Activated CD8-positive, alpha-beta memory T cell treated with anti-CD3 and anti-CD28 coated beads for 24 hours (primary cell): ENCODE measurements at places on chromosomes 6 and 20.

- DNase-seq, result no peak
Measured at GRCh38 chr6:98514073-98514720, 320.2 kb upstream of the POU3F2 start.

DNA sequence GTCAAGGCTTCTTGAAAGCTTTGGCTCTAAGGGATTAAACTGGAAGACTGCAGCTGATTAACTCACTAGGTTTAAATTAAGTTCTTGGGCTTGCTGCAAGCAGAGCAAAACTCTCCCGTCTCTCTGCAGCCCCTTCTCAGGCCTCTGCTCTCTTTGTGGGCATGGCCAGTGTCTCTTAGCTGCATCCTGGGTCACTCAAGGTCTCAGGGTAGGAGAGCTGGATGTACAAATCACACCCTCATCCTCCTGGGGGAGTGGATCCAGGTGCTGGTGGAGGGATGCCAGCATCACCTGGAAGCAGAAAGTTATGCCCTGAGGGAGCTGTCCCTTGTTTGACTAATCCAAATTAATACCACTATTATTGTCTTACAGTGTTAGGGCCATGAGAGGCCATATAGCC lies 35.8 kb downstream of the GCM1 start:
- DNase-seq, result no peak

DNA sequence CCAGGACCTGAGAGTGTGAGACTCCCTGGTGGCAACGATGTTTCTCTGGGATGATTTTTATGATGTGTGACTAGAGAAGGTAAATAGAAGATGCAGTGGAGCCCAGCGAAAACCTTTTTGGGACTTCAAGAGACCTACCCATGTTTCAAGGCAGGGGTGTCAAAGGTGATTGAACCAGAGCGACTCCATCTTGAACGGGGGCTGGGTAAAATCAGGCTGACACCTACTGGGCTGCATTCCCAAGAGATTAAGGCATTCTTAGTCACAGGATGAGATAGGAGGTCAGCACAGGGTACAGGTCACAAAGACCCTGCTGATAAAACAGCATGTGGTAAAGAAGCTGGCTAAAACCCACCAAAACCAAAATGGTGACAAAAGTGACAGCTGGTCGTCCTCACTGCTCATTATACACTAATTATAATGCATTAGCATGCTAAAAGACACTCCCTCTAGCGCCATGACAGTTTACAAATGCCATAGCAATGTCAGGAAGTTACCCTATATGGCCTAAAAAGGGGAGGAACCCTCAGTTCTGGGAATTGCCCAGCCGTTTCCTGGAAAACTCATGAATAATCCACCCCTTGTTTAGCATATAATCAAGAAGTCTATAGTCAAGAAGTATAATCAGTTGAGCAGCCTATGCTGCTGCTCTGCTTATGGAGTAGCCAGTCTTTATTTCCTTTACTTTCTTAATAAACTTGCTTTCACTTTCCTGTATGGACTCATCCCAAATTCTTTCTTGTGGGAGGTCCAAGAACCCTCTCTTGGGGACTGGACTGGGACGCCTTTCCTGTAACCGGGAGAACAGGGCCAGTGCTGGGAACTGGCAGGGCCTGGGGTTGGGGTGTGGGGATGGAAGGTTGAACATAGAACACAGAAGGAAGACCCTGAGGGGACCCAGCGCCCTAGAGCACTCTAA lies 526.4 kb downstream of the QKI start:
- DNase-seq, result no peak

DNA sequence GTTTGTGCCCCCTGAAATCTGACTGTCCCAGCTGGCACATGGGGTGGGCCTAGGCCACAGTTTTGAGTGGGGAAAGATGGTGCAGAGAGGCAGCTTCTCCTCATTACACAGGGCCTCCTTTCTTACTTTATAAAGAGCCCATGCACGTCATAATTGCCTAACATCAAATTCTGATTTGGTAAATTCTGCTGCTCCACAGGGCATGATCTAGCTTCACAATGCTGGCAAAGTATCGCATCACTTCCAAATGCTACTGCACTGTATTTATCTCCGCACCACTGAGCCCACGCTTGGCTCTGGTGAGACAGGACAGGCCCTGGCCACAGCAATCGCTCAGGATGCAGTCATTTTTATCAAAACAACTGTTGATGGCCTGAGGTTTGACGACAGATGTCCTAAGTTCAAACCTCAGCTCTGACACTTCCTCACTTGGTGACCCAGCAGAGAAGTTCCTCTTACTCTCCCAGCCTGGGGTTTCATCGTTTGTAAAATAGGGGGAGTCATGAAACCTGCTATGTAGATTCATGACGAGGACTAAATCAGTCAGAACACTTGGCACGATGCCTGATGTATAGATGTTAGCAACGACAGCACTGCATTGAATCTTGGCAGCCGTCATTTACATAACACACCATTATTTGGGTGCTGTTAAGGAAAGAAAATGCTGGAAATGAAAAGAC lies 187.9 kb downstream of the TTLL2 start:
- no peak for DNase-seq

DNA sequence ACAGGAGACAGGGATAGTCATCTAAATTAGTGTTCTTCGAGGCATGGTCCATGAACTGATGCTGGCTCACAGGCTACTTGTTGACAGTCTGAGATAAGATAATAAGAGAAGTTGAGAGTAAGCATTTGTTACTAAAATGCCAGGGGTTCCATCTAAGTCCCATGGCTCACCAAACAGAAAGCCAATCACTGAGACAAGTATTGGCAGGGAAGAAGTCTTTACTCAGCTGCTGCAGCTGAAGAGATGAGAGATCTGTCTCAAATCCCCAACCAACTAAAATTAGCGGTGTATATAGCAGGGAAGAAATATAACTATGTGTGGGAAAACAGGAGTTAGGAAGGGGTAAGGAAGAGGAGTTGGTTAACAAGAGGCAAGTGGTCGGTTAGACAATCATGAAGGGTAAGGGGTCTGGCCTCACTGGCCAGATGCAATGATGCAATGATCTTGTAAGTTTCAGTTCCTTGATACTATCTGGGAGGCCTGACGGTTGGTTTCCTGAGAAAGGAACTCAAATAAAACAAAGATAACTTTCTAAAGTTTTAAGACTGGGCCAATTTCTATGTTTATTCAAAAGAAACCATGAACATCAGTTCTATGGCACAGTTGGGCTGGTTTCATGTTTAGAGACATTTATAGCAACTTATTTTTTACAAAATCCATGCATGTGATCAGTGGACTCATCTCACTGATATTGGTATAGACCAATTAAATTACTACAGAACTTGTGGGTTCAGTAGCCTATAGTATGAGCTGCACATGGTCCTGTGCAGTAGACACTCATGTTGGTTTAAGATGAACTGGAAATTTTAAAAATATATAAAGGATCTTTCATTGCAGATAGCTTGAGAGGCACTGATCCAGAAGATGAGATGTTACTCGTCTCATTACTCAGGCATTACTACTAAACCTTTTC lies 9.9 kb upstream of the HEBP2 start:
- no peak for DNase-seq

DNA sequence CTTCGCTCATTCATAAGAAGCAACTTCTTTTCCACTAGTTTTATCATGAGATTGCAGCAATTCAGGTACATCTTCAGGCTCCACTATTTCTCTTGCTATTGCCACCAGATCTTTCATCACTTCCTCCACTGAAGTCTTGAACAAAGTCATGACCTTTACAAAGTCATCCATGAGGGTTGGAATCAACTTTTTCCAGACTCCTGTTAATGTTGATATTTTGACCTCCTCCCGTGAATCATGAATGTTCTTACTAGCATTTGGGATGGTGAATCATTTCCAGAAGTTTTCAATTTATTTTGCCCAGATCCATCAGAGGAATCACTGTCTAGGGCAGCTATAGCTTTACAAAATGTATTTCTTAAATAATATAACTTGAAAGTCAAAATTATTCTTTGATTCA lies 1.5 kb downstream of the CENPQ start:
- DNase-seq, result no peak

- DNase-seq, result no peak
Measured at GRCh38 chr6:142507065-142507464, 205.3 kb downstream of the ADGRG6 start.

DNA sequence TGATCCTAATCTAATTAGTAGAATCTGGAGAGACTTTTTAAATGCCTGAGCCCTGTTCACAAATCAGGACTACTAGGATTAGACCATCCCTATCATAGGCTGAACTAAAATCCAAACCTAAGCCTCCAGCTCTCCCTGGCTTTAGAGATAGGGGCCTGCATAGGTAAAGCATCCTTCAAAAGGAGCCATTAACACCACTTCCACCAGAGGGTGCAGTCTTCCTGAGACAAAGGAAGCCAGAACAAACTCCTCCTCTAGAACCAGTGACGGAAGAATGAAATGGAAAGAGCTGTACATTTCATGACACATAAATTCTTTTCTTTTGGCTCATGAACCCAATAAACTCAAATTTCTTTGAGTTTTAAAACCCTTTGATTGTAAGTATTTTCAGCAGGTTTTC lies 291.2 kb upstream of the ADGRB3 start:
- no peak for DNase-seq

DNA sequence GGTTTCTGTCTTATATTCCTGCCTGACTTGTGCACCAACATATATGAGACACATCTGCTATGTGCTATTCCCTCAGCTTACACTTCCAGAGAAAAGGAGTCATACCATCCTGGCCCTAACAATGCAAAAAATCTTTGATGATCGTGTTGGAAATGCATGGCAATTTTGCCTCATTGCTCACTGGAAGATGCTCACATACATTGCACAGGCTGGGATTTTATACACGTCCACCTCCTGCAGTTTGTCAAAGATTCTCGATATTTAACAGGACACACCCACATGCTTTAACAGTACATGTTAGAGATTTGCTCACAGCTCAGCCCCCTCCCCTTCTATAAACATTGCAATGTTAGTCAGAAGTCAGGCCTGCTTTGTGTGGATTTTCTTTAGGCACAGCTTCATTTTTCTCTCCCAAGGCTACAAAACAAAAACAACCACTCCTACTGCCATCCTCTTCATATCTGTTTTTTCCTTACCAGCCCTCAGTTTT lies 66.1 kb downstream of the ADGB start:
- no peak for DNase-seq

DNA sequence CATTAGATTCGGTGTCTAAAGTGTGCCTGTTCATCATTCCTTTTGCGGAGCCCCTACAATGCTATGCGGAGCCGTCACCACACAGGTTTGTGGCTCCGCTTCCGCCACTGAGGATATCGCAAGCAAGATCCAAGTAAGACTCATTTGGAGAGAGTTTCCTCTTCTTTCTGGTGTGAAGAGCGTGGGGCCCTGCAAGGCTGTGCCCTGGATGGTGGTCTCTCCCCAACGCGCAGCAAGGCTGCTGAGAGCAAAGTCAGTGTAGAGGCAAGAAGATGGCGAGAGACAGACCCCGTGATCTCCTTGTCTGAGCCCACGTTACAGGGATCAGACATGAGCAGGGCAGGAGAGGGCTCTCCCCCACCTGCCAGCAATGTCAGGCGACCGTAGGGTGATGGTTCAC lies 96.3 kb upstream of the AFDN start:
- peak; percentile 38 for DNase-seq

DNA sequence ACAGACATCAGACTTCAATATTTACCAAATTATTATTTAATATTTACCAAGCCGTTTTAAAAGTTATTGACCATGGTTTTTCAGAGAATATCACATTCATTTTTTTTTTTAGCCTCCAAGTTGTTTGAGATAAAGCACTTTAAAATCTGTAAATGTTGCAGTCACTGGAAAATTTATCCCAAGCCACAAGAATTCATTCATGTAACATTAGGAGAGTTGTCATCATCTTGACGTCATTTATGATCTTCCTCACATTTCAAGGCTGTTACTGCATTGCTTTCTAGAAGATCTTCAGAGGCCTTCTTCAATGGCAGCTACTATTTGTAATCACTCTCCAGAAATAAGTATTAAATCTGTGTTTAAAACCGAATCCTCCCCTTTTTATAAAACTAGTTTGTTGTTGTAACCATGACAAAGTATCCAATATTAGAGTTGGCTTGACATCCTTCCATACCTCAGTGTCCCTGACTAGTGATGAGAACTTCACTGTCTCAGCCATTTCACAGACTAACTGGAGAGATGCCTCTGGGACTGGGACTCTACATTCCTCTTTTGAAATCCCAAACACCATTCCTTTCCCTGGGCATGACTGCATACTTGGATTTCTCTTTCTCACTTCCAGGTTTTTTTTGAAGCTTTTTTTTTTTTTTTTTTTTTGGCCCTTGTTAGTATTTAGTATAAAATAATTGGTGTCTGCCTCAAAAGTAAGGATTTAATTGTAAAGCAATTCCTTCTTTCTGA lies 100.1 kb downstream of the ZFAND3 start:
- no peak for DNase-seq

- DNase-seq, result no peak
Measured at GRCh38 chr20:5070081-5070480, 49.7 kb downstream of the PCNA start.

GRCh38 chr20:12504779-12505178 lies 504.0 kb upstream of the SPTLC3 start:
- no peak for DNase-seq

DNA sequence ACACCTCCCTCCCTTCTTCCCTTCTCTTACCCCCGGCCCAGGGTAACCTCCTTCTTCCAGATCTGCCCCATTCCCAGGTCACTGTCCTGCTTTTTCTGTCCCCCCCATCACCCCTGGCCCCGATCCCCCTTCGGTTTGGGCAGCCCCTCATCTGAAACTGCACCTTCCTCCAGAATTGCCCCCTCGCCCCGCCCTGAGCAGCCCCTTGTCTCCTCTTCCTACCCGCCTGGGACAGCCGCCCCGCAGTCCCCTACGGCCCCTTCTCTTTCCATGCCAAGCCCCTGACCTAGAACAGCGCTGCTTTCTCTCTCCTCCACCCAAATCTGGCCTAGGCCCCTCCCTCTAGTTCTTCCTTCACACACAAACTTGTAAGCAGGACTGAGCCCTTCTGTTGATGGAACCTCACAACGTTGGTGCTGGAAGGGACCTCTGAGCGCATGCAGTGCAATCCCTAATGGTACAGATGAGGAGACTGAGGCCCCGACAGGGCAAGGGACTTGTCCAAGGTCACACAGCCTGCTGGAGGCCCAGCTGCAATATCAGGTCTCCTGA lies 630 bp downstream of the PPP2R5D start:
- peak; percentile 68 for DNase-seq

- no peak for DNase-seq
Measured at GRCh38 chr6:152625213-152625612, 11.9 kb downstream of the SYNE1 start.

GRCh38 chr6:108436771-108437170 lies 123.9 kb upstream of the FOXO3 start:
- DNase-seq, result no peak

DNA sequence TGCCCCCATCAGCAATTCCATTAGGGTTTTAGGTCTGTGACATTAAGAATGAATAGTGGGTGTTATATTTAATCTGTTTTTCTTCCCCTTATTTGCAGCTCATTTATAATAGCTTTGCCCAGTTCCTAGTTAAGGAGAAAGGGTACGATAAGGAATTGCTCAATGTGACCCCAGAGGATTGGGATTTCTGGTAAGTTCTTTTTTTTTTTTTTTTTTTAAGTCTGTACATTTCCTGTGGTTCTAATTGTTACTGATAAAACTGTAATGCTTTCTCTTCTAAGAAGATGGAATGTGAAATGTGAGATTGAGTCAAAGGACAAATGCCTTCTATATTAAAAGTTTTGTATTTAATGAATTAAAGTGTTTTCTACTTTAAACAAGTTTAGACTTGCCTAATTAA lies 5.5 kb downstream of the NT5DC1 start:
- DNase-seq, result no peak

GRCh38 chr6:107237992-107238660 lies 122.8 kb upstream of the BEND3 start:
- DNase-seq, result no peak
